ENCODE measurements at places on chromosomes 6 and 20.

- DNase-seq: no peak
Observed at GRCh38 chr20:52524861-52525260, 333.3 kb upstream of the ZFP64 start.

DNA sequence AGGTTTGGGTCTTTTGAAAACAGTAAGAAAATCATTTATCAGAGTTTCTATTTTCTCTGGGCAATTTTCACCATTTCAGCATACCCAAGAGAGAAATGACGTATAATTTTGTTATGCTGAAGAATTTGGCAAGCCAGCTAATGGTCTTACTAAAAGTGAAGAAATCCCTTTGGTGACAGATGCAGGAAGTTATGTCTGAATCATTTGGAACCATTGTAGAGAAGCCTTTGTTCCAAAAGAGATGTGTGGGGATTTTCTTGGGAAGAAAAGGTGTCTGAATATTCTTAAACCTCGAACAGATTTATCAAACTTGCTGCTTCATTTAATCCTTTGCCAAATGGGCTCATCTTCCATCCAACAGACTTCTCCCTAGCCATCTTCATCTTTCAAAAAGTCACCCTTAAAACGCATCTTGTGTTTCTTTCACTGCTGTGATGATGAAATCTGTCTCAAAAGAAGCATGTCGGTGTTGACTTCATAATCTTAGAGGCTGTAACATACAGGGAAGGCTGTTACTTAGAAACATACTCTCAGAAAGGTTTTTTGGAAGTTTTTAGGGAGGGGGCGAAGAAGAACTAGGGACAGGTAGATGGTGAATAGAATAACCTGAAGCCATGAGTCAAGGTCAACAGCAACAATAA lies 39.5 kb downstream of the CITED2 start:
- DNase-seq: no peak

GRCh38 chr20:54267483-54268003 lies 59.7 kb downstream of the PFDN4 start:
- no peak for DNase-seq

DNA sequence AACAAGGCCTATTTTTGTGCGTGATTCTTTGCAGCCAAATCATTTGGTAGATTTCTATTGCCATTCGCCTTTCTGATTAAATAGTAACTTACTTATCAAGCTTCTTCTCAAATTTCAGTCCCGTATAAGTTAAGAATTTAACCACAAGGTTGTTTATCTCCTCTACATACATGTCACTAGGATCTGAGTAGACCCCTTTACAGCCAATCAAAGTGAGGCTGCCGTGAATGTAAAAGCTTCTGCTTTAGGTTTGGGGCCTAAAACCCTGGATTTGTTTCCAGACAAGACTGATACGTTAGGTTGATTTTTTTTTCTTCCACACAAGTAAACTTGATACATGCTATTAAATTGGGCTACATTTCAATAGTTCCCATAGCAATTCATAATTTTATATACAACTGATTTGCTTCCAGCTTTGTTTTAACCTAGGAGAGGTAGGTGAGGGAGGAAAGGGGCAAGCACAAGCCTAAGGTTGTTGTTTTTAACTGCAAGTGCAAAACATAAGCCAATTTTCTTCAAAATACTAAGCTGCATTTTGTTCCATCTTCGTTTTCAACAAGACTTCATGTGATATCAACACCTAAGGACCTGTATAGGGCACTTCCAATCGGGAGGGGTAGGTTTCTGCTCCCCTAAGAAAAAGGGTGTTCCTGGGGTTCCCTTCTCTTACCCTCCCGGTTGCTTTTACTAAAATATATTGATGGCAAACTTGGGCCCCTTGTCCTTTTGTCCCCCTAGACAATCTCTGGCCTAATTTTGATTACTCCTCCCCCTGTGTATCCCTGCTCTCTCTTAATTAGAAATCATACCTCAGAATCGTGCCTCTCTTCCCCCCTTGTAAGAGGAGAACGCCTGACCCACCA lies 1.7 kb downstream of the RANBP9 start:
- no peak for DNase-seq
